Hematopoietic multipotent progenitor cell treated with erythropoietin and hydrocortisone succinate and interleukin-3 and kit ligand, for 6 days (in vitro differentiated cells): ENCODE measurements at places on chromosomes 12 and 14.

- DNase-seq = no peak
Measured at GRCh38 chr14:20970647-20970982, 15.3 kb downstream of the RNASE2 start.

DNA sequence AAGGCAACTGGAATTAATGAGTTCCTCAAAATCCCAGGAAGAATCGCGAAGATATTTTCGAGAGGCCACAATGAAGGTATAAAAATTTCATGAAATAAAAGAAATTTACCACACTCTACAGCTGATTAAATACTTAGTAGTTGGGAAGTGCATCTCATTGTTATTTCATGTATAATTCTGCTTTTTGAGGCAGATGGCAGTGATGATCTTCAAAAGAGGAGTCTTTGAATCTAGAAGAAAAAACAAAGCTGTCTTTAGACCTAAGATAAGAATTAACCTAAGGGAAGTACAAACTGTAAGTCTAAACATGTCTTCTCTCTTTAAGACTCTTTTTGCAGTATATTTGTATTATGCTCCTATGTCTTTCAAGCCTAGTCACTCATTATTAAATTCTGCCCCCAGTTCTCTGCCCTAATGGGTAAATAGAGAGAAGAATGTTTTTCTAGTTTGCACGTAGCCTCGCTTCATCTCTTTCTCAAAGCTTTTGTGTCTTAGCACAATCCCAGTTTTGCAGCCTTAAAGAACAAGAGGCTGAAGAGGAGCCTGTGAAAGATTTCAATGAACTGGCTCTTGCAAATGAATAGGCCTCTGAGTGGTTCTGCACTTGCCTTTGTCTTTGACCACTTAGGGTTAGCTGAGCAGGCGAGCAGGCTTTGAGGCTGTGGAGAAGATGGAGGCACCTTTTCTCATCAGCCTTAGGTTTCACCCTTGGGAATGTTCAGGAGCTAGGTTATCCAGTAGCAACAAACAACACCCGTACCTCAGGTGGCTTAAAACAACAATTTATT is 32.7 kb downstream of the CFAP54 start:
- no peak for DNase-seq

DNA sequence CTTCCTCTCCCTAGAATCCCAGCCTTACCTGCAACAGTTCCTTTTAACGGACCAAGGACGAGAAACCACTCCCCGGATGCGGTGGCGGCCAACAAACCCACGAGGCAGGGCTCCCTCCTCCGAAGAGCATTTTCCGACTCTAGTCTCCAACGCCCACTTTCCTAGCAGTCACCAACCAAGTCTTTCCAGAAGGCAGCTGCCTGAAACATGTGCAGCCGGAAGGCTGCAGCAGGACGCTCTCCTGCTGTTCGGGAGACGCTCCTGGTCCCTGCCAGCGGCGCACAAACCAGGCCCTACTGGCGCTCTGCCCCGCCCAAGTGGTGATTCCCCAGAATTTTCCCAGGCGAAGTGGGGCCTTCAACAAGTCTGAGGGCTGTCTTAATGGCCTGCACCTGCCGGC is 21.1 kb upstream of the ADAM20 start:
- DNase-seq = no peak

DNA sequence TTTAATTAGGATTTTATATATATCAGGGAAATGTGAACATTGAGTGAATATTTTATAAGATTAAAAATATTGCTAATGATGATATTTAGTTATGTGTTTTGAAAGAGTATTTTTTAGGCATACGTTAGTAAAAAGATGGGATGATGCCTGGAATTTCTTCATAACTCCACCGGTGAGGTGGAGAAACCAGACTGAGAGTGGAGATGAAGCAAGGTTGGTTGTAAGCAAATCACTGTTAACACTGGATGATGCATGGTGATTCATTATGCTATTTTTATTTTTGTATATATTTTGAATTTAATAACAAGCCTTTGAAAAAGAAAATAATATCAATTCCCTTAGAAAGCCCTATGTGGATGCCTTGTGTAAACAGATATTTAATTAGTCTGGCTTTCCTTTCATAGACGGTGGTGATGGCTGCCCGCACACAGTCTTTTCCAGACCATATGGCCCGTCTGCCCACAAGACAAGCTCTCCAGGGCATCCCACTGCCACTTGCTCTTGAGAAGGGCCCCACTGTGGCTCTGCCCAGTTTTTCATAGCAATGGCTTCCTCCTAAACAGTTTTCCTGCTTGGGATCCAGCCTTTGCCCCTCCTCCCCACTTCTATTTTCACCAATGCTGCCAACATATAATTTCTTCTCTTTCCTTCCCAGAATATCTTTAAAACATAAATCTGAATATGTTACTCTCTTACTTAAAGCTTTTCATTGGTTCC is 95.4 kb downstream of the HELB start:
- DNase-seq = no peak

DNA sequence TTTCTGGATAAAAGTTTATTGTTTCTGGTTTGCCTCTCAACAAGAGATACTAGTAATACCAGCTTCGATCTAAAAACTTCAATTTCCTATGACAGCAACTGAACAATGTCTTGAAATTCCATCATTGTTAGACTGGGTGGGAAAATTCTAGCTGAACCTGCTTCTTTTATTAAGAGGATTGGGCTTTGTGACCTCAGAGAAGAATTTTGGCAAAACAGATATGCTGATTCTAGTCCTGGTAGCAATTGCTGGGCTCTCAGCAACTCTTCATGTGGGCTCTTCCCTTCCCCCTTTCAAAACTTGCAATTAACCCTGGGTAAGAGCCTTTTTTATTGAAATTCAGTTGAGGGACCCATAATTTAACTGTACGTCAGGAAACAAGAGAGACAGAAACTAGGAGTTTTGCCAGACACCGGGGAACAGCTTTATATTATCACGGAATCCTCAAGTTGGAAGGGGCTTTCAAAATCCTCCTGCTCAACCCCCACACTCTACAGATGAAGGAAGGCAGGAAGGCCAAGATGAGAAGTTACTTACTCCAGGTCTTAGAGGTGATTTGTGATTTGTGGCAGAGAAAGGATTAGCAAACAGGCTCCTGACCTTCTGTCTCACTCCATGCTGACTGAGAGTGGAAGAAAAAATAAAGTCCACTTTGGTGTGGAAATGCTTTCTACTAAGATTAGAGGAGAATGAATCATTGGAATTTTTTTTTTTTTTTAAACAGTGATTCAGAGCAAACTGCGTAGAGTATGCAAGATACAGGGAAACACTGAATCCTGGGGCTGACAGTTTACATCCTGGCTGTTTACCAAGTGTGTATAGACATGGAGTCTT is 239.0 kb upstream of the ATP2B1 start:
- DNase-seq = no peak

GRCh38 chr12:119665164-119665929 is 2.6 kb upstream of the PRKAB1 start:
- DNase-seq = peak; percentile 99

GRCh38 chr12:93982771-93983315 is 165.5 kb upstream of the PLXNC1 start:
- no peak for DNase-seq

GRCh38 chr14:80521456-80521855 is 310.2 kb upstream of the DIO2 start:
- no peak for DNase-seq

DNA sequence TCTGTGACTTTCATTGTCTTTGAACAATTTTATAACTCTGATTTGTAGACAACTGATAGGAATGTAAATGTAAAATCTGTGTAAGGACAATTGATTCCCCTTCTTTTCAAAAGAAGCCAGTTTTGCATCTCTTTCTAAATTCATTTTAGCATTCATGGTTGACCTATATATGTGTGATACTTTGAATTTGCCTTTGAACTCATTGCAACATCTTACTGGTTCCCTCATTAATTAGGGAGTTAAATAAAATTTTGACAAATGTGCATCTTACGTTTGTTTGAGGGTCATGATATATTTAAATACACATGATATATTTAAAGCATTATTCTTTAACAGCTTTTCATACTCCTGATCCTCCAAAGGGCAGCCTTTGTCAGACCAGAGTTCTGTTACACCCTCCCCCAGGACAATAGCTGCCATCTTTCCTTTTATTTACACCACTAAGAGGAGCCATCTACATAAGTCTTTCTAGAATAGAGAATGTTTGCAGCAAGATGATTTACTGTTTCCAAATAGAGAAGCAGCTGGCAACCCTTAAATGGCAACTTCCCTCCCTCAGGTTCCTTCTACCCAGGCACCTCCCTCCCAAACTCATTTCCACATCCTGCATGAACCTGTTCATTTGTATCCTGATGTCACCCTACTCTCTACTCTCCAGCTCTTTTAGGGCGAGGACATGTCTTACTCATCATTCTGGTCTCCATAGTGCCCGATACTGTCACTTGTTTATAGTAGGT is 40.2 kb upstream of the APPL2 start:
- no peak for DNase-seq

DNA sequence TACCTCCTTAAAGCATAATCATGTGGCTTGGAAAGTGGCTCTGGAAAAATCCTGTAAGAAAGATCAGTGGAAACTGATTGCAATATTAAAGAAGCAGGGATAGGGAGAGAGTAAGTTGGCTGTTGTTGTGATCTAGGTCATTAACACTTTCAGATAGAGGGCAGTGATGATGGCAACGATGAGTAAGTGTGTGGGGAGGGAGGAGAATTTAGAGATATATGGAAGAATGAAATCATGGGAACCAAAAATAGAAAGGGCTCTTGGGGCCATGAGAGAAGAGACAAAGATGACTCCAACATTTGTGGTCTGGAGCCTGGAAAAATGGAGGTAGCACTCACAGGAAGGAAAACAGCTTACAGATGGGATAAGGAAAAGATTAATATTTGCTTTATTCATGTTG is 23.3 kb downstream of the SNRPF start:
- no peak for DNase-seq

DNA sequence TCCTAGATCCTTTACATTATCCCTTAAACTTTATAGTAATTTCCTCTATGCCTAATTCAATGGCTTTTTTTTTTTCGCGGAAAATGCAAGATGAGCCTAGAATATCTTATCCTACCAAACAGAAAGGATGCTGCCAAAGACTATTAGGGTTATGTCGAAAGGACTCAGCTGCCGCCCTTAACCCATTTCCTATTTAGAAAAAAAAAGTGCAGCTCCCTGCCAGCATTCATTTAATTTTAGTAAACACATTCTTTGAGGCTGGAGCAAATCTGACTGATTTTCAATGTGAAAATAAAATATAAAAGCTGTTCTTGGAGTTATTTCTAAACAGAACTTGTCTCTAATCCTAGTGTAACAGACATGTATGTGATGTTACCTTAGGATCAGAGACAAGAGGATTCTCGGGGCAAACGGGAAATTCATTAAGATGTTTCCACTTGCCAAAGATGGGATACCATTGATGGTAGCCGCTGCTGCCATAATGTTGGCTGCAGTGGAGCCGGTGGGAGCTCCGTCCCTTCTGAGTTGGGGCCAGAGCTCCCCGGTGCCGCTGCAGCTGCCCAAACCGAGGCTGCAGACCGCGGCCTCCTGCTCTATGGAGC is 8.2 kb upstream of the A2M start:
- DNase-seq = no peak

GRCh38 chr12:67515679-67516340 is 132.7 kb upstream of the DYRK2 start:
- DNase-seq = peak; percentile 47

DNA sequence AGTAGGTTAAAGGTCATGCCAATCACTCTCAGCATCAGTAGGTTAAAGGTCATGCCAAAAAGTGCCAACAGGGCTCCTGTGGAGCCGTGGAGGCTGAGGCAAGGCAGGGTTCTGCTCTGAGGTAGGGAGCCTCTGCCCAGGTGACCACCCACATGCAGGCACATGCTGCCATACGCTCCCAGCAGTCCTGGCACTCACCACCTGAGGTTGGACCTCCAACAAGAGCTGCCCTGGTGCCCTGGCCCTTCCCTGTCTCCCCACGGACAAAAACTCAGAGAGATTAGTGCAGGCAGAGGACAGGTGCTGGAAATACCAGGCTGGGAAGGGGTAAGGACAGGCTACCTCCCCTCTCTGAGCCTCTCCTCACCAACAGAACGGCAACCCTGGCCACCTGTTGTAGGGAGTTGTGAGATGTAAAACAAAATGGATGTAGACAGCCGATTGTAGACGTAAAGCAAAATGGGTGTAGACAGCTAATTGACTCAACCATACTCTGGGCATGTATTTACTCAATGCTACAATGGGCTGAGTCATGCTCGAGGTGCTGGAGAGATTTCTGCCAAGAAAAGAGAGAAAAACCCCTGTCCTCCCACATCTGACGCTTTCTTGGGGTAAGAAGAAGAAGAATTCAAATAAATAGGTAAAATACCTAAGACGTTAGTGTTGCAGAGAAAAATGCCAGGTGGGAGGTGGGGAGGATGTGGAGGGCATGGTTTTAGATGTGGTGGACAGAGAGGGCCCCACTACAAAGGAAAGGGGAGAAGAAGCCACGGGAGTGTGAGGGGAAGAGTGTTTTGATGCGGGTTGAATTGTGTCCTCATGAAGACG is 32.4 kb downstream of the LTBP2 start:
- no peak for DNase-seq

DNA sequence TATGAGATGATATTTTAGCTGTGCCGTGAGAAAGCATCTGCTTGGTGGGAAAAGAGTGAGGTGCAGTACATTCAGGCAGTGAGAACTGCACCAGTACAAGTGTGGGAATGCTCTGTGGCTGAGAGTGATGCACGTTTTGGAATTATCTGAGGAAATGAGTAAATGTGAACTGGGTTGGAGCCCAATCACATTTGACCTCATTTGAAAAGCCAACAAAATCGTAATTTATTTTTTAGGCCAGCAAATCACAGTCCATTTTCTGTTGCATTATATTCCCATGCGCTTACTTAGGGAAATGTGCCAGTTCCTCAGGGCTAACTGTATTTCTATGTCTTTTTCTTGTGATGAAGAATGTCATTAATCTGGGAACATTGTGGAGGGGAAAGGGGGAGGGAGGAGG is 77.3 kb downstream of the SNAPC1 start:
- DNase-seq = no peak

DNA sequence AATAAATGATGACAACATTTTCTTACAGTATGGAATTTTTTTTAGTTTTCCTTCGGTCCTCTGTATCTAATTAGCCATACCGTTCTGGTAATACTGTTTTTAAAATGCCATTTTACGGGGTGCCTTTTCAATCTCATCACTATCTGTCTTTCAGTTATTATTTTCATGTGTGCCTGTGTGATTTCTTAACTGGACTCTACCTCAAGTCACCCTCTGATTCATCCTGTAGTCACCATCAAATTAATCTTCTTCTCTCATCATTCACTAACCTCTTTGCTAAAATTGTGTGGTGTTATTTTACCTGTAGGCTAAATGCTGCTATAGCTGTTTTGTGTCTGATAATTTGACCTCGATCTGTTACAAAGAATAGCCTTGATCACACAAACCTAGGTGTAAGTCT is 16.0 kb upstream of the CCT2 start:
- no peak for DNase-seq

GRCh38 chr12:106097011-106097410 is 41.7 kb downstream of the NUAK1 start:
- DNase-seq = no peak

- no peak for DNase-seq
Measured at GRCh38 chr14:102071283-102071998, 15.4 kb downstream of the HSP90AA1 start.
